ENCODE measurements at places on chromosomes 3 and 15.
A peak's percentile ranks its signal among the peaks of the same experiment; 100 is the strongest.

GRCh38 chr15:56982987-56983386 lies 64.5 kb downstream of the TCF12 start:
- DNase-seq: no peak

DNA sequence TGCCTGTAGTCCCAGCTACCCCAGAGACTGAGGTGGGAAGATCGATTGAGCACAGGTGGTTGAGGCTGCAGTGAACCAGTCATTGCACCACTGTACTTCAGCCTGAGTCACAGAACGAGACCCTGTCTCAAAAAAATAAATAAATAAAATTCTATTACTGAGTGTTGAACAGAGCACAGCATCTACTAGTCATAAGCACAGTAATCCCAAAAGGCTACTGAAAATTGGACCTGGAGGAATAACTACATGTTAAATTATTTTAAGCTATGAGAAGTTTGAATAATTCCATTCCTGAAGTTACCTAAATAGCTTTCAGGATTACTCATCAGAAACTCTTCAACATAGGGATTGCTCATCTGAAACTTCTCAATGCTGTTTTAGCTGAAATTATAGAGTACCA lies 43.4 kb downstream of the ARMC8 start:
- no peak for DNase-seq

DNA sequence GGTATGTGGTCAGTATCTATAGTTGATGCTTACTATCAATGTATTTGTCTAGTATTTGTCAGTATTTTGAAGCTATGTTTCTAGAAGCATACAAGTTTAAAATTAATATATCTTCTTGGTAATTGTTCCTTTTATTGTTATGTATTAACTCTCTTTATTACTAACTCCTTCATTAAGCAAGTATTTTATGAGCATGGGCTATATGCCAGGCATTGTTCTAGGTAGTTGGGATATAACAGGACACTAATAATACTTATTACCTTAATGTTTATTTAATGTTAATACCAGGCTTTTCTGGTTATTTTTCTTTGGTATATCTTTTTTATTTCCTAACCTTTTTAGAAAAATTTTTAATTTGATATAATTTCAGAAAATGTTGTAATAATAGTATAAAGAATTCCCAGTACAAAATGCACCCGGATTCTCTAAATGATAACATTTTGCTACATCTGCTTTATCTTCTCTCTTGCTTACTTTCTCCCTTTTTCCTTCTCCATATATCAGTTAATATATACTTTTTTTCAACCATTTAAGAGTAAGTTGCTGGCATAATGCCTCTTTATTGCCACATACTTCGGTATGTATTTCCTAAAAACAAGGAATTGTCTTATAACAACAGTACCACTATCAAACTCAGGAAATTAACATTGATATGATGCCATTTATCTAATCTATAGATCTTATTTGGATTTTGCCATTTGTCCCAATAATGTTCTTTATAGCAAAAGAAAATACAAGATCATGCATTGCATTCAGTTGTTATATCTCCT lies 30.9 kb downstream of the LRRC49 start:
- DNase-seq: no peak

DNA sequence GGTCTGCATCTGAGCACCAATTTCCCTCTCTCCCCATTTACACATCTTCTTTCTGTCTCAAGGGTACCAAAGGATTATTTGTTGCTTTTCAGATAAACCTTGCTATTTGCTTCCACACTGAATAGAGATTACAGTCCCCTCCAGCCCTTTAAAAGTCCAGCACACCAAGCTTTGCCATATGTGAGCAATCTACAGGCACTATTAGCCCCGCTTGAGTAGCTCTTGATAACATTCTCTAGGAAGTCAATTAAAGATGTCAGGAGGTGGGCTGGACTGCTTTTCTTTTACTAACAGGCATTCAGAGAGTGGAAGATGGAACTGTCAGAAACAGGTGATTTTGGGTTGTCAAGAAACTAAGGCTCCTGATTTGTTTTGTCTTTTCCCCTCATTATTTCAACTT lies 417.0 kb downstream of the ROBO2 start:
- DNase-seq: no peak

GRCh38 chr3:11640009-11640673 lies 3.6 kb downstream of the VGLL4 start:
- no peak for DNase-seq

DNA sequence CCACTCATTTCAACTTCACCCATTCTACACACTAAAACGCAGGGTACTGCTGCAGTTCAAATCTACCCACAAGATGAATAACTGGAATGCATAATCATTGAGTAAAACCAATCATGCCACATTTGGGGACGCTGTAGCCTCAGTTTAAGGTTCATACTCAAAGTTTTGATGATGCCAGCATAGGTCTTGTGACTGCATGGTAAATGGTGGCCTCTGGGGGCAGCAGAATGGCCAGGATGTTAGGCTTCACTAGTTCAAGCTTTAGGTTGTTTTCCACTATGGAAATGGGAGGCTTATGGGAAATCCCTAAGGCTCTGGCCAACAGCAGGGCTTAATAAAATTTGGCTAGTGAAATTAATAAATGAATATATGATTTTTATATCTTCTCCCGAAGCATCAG lies 104.3 kb upstream of the TSC22D2 start:
- no peak for DNase-seq

- DNase-seq: no peak
Measured at GRCh38 chr3:74390121-74390877, 224.2 kb downstream of the CNTN3 start.

- peak; percentile 71 for DNase-seq
Measured at GRCh38 chr3:193240850-193241706, at the start of gene PLAAT1. Gene PLAAT1, plus strand, starts transcription at chr3:193241222. Its CDS starts 14,429 bp downstream, at chr3:193255651.

GRCh38 chr3:152443212-152444023 lies 174.7 kb downstream of the MBNL1 start:
- DNase-seq: no peak

- DNase-seq: no peak
Measured at GRCh38 chr15:90421527-90421926, 33.5 kb downstream of the IQGAP1 start.

DNA sequence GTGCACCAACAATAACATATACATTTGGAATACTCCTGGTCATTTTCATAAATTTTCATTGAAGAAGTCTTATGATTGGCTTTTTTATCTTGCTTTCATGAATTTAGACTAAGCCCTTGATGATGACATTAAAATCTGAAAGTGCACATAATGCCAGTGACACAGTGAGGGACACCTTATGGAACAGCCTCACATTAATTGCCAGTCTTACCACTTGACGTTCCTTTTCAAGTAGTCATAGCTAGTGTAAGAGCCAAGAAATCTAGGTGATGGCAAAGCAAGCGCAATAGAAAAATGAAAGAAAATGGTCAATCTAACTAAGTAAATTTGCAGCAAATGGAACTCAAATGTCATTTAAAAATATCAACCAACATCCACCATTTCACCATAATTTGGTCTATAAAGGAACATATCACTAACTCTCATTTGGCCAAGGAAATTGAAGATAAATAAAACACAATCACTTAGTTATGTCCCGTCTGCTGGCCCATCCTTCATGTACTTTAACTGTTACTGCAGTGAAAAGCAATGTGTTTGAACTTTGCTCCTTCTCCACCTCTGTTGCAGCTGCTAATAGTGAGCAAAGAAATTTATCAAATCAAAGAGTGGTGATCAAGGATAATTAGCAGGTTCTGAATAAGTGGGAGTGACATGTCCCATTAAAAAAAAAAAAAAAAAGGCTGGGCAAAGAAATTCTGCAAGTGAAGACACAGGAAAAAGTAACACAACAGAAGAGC lies 110.0 kb downstream of the TJP1 start:
- no peak for DNase-seq

DNA sequence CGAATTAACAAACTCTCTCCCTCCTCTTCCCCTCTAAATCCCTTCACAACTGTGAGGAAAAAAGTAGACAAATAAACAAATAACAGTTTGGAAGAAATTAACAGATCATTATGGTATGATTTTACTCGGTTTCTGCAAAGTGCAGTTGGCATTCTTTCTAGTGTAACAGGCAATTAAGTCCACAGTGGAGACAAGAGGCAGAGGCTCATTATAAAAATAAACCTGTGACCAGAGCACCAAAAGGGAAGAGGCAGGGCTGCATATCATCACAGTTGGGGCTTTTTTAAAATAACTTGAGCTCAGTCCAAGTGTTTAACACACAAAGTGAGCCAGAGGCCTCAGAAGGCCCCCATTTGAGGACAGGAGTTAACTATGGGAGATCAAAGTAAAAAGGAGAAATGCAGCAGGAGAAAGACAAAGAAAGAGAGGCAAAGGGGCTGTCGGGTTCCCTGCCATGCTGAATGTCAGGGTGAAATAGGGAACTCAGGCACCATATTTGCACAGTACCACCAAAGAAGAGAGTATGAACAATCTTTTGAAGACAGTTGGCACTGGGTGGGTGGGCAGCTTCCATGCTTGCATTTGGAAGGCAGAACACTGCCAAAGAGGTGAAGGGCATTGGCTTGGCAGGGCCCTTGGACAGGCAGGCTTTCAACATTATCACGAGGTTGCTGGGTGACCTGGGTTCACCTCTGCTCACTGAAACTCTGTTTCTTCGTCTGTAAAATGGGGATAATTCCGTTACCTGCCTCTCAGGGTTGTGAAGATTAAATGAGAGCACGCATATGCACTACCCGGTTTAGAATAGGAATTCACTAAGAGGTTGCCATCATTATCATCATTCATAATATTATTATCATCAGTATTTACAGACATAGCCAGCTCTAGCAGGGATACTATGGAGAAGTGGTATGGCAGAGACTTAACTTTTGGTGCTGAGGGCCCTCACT lies 134.5 kb downstream of the MEX3B start:
- DNase-seq: no peak

DNA sequence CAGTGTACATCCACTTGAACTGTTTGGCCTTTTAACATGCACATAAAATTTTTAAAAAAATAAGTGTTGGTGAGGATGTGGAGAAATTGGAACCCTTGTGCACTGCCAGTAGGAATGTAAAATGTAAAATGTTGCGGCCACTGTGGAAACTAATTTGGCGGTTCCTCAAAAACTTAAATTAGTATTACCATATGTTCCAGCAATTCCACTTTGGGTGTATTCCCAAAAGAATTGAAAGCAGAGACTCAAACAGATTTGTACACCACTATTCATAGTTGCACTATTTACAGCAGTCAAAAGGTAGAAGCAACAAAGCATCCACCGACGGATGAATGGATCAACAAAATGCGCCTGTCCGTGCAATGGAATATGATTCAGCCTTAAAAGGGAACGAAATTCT lies 55.2 kb upstream of the SEC61A1 start:
- DNase-seq: no peak

- no peak for DNase-seq
Measured at GRCh38 chr3:63932509-63933212, 20.5 kb upstream of the SCAANT1 start.

GRCh38 chr3:194905696-194906095 lies 220.0 kb downstream of the FAM43A start:
- no peak for DNase-seq

DNA sequence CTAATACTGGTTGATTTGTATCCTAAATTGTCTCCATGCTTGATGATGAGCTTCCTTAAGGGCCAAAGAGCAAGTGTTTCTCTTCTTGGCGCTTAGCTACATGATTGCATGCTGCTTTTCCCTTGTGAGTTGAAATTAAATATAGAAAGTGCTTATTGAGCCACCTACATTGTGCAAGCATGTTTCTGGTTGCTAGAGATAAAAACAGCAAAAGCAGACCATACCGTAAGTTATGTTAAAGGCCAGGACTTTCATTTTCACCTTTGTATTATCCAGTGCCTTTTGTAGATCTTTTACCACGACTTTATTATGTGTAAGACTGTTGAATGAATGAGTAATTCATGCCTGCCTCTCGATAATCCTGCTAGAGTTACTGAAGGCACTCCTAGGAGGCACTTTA lies 41.9 kb upstream of the CCNB2 start:
- DNase-seq: no peak

DNA sequence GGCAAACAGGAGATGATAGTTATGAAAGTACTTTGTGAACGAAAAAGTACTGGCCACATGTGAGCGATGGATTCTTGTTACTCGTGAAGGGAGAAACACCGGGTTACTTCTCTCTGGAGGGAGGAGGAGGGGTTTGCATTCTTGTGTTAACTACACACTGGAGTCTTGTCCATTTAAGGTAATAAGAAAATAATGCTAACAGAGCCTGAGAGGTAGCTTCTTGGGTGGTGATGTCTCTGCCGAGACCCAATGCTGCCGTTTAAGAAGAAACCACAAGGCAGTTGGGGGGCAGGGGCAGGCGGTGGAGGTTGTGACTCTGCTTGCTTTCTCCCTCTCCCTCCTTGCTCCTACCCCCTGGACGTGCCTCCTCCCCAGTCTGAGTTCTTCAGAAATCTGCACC lies 100.9 kb upstream of the ROPN1 start:
- no peak for DNase-seq

DNA sequence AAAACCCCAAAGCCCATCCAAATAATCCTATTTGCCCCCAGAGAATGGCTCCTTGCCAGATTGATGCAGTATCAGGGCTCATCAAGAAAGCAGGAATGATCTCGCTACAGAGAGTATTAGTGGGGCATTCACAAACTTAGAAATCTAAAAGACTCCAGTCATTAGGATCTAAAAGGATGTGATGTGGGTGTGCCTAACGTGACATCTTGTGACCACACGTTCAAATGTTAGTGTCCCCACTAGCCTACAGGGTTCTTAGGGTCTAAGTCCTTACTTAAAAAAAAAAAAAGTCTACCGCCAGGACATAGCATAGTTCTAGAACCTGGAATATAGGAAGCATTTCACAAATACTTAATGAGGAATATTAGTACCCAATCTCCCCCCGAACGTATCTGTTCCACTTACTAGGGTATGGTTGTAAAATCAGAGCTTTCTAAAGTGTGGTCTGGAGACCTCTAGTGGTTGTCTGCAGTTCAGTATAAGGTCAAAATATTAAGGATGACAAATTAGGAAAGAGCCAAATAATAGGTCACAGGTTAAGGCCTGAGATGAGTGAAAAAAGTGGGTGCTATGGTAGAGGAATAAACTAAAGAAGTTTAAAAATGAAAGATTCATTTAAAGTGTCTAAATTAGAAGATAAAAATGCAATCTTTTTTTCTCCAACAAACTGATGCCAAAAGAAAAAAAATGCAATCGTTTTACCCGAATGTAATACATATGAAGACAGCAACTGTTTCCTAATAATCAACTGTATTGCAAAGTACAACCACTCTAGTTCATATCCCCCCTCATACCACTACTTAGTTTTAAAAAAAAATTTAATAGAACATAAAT lies 4.2 kb upstream of the CHRM5 start:
- no peak for DNase-seq

GRCh38 chr3:126345641-126346460 lies 11.4 kb downstream of the KLF15 start:
- DNase-seq: no peak

DNA sequence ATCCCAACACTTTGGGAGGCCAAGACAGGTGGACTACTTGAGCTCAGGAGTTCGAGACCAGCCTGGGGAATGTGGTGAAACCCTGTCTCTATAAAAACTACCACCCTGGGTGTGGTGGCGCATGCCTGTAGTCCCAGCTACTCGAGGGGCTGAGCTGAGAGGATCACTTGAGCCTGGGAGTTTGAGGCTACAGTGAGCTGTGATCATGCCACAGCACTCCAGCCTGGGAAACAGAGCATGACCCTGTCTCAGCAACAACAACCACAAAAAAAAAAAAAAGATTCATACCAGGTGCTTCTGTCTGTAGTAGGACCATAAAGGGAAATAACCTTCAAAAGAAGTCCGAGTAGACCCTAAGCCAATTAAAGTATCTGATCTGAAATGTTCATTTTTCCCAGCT lies 94.5 kb downstream of the SERPINI1 start:
- no peak for DNase-seq
